Brain pericyte (primary cell): ENCODE measurements at places on chromosomes 3 and 15.

GRCh38 chr3:100882571-100882984 lies 110.6 kb downstream of the ABI3BP start:
- DNase-seq, result no peak

- DNase-seq, result no peak
Observed at GRCh38 chr3:56980798-56981390, 79.6 kb upstream of the SPATA12 start.

DNA sequence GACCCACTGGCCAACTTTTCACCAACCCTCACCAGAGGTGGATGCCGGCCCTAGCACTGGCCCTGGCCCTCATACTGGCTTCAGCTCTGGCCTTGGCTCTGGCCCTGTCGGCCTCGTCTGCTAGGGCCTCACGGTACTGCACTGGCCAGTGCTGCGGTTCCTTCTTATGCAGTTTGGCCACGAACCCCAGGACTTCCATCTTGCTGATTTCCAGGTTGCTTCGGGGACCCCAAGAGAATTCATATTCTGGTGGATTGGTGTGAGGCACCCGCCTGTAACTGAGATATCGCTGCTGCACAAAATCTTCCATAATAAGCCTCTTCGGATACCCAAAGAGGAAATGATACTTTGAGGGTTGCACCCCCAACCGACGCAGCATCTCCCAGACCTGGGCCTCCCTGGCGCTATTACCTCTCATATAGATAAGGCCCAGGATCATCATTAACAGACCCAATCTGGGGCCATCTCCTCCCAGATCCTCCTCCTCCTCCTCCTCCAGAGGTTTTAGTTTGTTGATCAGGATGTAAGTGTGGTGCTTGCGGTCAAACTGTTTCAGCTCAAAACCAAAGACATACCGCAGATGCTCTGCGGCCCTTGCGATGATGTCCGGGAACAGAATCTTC lies 883 bp downstream of the MAGEF1 start:
- DNase-seq, result no peak

GRCh38 chr3:188926741-188927511 lies 244.8 kb upstream of the TPRG1 start:
- no peak for DNase-seq

- no peak for DNase-seq
Observed at GRCh38 chr15:89098281-89098680, 10.0 kb downstream of the ABHD2 start.

GRCh38 chr3:14767245-14768051 lies 51.3 kb upstream of the FGD5 start:
- DNase-seq, result no peak

DNA sequence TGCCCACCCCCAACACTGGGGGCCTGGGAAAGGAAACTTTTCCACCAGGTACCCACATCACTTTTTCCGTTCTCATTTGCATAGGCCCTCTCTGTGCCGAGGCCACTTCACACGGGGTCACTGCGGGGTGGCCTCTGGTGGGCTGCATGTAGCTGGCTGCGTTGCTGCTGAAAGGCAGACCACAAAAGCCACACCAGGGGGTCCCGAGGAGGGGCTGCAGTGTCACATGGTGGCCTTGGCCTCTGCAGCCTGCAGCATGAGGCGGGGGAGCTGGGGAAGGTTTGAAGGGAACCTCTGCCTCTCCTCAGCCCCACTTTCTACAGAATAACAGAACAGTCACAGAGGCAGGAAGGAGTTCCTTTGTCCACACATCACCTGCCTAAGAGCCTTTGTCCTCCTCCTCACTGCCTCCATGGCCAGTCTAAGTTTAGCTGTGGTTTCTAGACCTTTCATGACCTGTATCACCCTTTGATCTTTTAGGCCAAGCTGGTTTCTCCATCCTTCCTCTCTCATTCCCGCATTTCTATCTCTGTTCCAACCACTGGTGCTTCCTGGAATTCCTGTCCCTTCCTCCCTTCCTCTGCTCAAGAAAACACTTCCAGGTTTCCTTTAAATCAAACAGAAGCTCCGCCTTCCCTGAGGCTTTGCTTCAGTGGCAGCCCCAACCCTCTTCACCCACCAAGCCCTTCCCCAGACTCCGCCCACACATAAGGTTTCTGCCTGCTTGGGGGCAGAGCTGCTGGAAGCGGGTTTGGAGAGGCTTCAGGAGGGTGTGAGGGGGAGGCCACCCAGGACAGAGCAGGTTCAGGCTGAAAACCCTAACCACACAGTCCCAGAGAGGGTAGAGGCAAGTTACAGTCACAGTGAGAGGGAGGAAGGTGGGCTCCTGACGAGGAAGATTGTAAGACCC lies 150.7 kb upstream of the TLE3 start:
- DNase-seq, result no peak

DNA sequence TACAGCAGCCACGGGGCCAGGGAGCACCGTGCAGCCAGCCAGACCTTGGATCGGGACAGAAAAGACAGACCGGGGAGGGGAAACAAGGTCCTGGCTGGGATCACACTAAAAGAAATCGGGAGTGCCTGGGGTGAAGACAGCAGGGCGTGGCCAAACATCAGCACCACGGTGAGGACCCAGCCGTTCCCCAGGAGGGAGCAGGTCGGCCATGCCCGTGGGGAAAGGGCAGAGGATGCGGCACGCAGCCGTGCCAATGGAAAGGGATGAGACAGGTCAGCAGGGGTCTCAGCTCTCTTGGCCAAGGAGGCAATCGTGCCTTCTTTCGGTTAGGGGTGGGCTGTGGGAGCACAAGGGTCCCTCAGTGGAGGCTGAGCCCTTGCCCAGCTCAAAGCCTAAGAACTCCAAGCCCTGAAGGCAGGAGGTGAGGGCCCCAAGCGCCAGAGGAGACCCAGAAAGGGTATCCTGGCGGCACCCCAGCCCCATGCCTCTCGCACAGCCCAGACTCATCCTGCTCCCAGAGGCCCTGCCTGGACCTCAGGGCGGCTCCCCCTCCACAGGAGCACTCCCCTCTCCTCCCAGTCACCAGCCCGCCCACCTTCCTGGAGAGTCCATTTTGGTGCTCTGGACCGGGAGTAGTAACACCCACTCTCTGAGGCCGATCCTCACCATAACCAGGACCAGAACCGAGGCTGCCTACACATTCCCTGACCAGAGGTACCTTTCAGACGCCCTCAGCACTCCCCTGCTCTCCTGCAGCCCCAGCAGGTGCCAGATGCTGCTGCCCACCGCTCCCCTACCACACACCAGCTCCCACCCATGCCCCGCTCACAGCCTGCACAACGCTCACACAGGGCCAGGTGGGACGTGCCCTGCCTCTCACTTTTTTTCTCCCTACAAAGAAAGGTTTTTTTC lies 23.2 kb upstream of the OCA2 start:
- no peak for DNase-seq

DNA sequence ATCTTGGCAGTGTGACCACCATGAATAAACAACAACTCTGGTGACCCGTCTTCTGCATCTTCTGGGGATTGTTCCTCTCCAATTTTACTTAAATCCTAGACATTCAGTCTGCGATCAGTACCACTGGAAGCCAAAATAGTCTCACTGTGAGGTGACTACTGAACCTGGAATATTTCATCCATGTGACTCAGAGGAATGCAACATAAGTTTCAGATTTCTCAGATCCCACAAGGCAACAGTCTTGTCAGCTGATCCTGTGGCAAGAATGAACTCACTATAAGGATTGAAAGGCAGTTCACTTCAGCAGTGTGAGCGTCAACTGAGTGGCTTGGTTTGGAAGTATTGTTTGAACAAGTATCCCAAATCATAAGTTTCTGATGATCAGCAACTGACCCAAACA lies 13.2 kb downstream of the NSUN3 start:
- no peak for DNase-seq

DNA sequence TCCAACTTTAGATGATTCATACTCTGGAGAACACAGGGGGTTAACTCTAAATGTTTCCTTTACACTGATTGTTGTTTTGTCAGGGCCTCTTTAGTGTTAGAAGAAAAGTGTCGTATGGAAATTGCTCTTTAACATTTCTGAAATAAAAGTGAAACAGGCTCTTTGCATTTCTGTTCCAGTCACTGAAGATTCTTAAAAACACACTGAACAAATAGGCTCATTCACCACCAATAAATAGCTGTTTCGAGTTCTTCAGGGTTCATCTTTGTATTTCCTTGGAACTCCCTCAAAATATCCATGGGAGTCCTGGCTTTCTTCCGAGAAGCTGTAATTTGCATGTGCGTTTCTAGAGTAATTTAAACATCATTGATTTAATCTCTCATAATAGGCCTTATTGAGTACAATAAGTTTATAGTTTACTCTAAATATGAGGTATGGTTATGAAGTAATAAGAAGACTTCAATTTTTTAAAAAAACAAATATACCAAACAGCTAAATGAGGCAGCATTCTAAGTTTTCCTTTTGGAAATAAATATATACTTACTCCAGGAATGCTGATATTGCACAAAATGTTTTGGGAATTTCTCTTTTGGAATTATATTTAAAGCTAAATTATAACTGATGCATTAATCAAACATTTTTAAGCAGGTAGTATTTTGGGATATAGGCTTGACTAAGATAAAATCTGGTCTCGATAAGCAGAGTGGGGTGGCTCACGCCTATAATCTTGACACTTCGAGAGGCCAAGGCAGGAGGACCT lies 327.4 kb downstream of the EPHA3 start:
- DNase-seq, result peak; percentile 12

- no peak for DNase-seq
Observed at GRCh38 chr3:37935756-37936666, 54.6 kb upstream of the VILL start.

- DNase-seq, result no peak
Observed at GRCh38 chr3:189372243-189372642, 200.5 kb downstream of the TPRG1 start.
